Stimulated activated CD8-positive, alpha-beta memory T cell treated with anti-CD3 and anti-CD28 coated beads, Interleukin-7, amount 100 ng/mL, for 4 hours (primary cell): ENCODE measurements at places on chromosomes 5 and 9.

GRCh38 chr5:111743988-111744387, 13.0 kb downstream of the NREP start:
- DNase-seq: no peak

DNA sequence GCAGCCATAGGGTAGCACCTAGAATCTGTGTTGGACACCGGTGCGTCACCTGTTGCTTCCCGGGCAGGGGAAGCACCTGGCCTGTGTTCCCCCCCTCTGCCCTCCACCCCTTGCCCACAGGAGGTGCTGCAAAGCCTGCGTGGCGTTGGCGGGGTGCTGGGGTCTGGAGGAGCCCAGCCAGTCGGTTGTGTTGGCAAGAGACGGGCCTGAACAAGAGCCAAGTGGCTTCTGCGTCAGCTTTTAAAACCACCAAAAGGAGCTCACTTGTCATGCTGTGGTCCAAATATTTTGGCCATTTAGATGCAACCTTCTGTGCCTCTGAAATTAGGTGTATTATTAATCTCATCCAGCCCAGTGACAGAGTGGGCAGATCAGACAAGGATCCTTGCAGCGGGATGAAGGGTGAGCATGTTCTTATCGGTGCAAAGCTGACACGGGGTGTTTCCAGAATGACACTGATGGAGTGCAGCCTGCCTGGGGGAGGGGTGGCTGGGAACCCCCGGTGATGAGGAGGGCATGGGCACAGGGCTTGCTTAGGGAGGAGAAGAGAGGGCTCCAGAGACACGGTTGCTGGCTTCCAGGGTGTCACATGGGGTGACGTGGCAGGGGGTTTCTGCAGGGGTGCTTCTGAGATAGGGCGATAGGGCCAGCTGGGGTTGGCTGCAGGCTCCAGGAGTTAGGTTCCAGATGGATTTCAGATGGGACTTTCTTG, 9.7 kb upstream of the RXRA start:
- DNase-seq: no peak

DNA sequence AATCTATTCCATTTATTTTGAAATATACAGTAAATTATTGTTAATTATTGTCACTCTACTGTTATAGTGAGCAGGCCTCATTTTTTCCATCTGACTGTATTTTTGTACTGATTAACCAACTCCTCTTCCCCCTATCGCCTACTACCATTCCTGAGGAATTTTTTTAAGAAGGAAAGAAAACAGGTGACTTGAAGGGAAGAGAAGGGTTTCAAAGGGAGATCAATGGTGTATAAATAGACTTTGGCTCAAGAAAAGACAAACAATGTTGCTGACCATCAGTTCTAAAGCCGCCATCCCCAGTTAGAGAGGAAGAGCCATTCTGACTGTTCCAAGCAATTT, 69.7 kb downstream of the BAAT start:
- DNase-seq: no peak

DNA sequence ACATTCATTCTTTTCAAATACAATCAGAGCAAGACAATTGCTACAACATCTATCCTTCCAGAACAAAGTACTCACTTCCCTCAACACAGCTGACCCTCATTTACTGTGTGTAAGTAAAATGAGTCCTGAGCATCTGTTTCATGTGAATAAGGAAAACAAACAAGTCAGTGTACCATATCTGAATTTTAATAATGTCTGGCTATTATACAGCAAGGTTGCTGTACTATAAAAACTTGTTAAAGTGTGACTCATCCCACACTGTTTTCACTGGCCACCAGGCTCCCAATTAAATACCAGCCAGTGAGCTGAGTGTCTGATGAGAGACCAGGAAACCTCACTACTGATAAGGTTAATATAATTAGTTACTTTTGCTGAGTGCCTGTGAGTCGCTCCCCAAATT, 339.8 kb downstream of the AGTPBP1 start:
- no peak for DNase-seq

- DNase-seq: no peak
Measured at GRCh38 chr9:19935422-19935821, 146.6 kb upstream of the SLC24A2 start.

GRCh38 chr9:34385561-34386230, 9.0 kb upstream of the MYORG start:
- DNase-seq: no peak

GRCh38 chr5:110899566-110900412, 161.0 kb downstream of the SLC25A46 start:
- no peak for DNase-seq
